ENCODE measurements at places on chromosomes 2 and 18.

- no peak for DNase-seq
Observed at GRCh38 chr2:176118601-176119339, 2.2 kb downstream of the HOXD10 start.

- DNase-seq: no peak
Observed at GRCh38 chr18:62186499-62186773, 420 bp downstream of the PIGN start.

DNA sequence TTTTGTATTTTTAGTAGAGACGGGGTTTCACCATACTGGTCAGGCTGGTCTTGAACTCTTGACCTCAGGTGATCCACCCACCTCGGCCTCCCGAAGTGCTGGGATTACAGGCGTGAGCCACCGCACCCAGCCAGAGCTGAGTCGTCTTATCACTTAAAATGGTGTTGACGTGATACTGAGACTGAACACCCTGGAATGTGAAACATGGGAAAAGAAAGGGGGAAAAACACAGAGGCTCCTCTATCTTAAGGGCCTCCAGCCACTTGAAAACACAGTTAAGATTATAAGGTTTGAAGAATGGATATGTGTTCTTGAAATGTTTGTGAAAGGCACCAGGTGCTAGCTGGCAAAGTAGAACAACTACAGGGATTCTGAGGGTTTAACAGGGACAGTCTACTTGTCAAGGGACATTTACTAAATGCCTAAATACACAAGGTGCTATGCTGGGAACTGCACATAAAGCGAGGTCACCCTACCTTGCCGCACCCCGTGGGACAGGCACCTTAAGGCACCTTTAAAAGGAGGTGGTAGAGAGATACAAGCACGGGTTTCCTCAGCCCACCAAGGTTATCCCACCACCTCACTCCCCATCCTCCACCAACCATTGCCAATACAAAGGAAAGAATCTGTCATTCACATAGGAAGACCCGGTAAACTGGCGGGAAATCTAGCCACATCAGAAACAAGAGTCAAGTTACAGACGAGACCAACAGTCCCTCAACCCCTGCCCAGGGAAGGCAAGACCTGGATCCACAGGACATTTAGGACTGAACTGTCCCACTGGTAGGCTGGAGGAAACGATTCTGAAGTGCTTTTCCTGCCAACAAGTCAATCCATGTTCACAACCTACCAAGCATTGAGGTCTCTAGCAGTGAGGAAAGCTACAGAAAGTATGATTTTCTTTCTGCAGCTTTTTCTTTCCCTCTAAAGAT is 43.4 kb downstream of the STK39 start:
- no peak for DNase-seq

- no peak for DNase-seq
Observed at GRCh38 chr2:44769349-44770011, 172.0 kb upstream of the SIX3 start.

GRCh38 chr2:66839551-66840320 is 404.8 kb downstream of the MEIS1 start:
- no peak for DNase-seq

- DNase-seq: no peak
Observed at GRCh38 chr2:215567504-215567903, 131.6 kb upstream of the FN1 start.

- no peak for DNase-seq
Observed at GRCh38 chr18:2146092-2146491, 425.2 kb downstream of the METTL4 start.

GRCh38 chr2:71646028-71646427 is 192.7 kb downstream of the DYSF start:
- no peak for DNase-seq

DNA sequence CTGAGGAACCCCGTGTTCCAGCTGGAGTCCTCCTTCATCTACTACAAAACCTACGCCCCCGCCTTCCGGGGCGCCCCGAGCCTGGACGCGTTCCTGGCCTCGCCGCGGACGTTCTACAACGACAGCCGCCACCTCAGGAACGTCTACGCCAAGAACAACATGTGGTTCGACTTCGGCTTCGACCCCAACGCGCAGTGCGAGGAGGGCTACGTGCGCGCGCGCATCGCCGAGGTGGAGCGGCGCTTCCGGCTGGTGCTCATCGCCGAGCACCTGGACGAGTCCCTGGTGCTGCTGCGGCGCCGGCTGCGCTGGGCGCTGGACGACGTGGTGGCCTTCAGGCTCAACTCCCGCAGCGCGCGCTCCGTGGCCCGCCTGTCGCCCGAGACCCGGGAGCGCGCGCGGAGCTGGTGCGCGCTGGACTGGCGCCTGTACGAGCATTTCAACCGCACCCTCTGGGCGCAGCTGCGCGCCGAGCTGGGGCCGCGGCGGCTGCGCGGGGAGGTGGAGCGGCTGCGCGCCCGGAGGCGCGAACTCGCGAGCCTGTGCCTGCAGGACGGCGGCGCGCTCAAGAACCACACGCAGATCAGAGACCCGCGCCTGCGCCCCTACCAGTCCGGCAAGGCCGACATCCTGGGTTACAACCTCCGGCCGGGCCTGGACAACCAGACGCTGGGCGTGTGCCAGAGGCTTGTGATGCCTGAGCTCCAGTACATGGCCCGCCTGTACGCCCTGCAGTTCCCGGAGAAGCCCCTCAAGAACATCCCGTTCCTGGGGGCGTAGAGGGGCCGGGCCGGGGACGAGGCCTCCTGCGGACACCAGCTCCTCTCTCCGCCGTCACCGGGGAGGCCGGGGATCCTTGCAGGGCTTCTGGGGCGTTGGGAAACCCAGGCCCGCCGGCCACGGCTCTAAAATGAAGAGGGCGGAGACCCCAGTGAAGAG is 5.3 kb upstream of the NEU4 start:
- DNase-seq: peak; percentile 44

DNA sequence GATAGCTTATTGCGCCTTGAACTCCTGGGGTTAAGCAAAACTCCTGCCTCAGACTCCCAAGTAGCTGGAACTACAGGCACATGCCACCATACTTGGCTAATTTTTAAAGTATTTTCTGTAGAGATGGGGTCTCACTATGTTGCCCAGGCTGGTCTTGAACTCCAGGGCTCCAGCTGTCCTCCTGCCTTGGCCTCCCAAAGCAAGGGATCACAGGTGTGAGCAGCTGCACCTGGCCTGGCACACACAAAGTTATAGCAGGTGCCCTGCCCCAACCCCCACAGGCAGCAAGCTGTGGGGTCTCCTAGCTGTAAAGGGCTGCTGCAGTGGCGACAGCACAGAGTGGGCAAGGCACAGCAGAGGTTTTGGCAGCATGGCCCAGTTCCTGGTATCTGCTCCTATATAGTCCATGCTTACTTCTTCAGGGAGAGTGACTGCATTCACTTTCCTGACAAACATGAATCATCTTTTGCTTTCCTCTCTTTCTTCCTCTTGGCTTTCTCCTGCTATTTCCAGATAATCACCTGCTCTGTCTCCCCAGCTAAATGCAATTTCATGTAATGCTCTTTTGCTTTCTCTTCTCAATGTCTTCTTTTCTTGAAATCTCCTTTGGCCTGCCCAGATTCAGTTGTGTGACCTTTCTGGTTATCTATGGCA is 27.3 kb upstream of the METAP1D start:
- DNase-seq: no peak

DNA sequence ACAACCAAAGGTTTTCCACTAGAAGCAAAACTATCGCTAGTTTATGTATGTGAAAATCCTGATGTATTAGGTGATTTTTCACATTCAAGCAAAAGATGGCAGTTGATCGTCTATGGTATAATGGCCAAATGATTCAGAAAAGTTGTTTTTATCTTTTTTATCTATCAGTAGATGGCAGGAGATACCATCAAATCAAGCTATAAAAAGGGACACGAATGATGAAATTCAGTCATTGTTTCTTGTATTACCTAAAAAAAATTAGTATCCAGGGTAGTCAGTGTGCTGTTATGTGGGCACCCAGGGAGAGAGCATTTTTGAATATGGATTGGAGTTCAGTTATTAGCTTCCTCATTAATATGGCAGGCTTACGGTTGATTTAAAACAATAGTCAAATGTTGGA is 22.9 kb upstream of the CAVIN2 start:
- no peak for DNase-seq

GRCh38 chr2:24238158-24238557 is 63.3 kb downstream of the FAM228A start:
- no peak for DNase-seq

- DNase-seq: no peak
Observed at GRCh38 chr2:137154946-137155345, 389.6 kb downstream of the THSD7B start.

DNA sequence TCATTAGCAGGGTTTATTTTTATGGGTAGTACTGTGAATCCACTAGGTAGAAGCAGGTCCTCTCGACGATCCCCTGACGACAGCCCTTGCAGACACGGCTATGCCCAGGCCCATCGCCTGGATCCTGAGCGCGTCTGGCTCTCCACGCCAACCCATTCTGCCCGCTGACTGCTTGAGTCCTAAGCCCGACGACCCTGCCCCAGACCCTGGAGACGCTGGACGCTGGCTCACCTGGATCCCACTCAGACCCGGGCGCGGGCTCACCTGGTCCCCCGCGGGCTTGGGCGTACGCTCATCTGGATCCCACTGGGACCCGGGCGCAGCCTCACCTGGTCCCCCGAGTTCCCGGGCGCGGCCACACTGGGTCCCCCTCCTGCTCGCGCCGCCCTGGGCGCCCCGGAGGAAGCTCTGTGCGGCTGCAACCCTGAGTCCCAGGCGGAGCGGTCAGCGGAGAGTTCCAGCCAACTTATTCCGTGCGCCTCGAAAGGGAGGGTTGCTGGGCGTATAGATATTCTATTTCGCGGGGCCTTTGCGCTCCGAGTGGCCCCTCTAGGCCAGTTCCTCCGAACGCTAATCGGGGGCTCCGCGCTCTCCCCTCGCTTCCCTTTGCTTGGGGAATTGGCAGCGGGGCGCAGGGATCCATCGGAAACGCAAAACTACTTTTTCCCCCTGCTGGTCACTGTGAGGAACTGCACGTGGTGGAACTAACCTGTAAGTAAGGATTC is 22.4 kb upstream of the RMP24 start:
- peak; percentile 47 for DNase-seq

GRCh38 chr2:239166201-239166834 is 234.5 kb downstream of the HDAC4 start:
- no peak for DNase-seq

- no peak for DNase-seq
Observed at GRCh38 chr18:22200611-22201225, 31.3 kb downstream of the GATA6 start.
